ENCODE measurements at places on chromosomes 6 and 20. TPM values are rescaled to one million over a fixed set of nuclear protein-coding genes. Genes with fewer than 3 reads are reported as not detected.
A peak's percentile ranks its signal among the peaks of the same experiment; 100 is the strongest.

The BTN2A1 gene
- total RNA-seq, result 14.1 TPM

The SLC35D3 gene
- 0.36 TPM for total RNA-seq

DNA sequence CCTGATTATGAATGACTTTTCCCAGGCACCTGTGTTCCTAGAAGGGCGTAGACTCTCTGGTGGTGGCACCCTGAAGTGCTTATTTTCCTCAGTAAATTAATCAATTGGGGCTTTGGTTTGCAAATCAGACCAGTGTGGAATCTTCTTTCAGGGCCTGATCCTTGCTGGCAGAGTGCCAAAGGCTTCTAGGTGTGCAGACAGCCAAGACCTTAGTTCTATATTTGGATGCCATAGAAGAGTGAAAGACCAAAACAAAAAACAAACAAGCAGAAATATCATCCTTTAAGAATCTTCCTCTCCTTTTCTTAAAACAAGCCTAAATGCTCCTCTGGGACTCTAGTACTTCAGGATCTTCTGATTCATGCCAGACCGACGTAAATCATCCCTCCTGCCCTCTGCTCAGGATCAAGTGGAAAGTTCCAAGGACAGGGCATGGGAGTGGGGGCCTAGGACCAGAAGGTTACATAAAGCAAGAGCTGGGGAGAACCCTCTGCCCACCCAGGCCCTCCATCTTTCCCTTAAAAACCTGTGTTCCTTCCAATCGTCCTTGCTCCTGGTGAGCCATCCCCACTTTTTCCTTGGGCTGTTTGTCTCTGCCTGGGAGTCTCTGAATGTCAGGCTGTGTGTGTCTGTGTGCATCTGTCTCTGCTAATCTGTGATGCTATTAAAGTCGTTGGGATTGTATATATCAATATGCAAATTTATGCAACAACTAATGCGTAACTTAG lies 70.5 kb upstream of the MYLIP start:
- no peak for DNase-seq

The SLC17A3 gene
- total RNA-seq, result not detected

GRCh38 chr20:14832630-14833029 lies 495.2 kb upstream of the FLRT3 start:
- no peak for DNase-seq

DNA sequence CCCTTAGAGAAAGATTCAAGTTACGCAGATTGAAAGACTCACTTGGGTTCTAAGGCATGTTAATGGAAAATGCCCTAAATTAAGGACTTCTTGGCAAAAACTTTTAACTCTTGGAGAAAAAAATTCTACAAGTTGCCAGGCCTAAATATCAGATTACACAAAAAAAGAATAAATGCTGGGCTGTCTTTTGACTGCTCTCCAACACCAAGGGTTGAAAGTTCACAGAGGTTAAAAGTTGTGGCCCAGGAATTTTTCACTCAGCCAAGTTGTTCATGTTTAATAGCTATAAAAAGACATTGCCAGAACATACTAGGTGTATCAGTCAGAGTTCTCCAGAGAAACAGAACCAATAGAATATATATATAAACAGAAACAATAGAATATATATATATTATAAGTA lies 268.4 kb upstream of the PRND start:
- DNase-seq, result no peak

DNA sequence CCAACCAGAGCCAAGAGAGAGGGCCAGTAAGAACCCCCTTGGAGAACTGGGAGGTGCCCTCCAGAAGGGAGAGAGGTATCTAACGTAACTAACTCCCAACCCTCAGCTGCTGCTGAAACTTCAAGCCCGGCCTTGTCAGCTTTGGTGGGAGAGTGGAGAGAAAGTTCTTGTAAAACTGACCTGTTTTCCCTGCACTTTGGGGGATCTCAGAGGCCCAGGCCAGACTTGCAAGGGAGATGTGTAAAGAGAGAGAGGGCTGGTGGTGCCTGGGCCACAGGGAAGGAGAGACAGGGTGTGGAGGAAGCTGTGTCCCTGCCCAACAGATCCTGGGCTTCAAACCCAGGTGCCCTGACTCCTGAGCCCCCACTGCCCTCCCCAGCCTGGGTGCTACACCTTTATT lies 17.3 kb upstream of the IP6K3 start:
- DNase-seq, result no peak

GRCh38 chr6:70150521-70150920 lies 152.4 kb downstream of the COL9A1 start:
- peak; percentile 6 for DNase-seq

DNA sequence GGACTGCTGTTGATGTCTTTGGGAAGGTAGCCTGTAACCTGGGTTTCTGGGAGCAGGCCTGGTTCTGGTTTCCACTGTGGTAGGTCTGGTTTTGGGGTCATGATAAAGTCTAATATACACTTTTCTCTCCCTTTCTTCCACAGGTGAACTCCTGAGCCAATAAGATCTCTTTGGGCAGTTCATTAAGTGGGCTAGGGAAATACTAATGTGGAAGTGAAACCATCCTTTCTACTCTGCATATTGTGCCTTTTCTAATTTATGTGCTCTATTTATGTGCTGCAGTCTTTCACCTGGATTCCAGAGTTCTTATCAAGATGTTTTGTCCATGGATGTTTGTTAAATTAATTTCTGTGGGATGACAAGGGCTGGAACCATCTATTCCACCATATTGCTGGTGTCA lies 165.7 kb upstream of the PTPRK start:
- no peak for DNase-seq

DNA sequence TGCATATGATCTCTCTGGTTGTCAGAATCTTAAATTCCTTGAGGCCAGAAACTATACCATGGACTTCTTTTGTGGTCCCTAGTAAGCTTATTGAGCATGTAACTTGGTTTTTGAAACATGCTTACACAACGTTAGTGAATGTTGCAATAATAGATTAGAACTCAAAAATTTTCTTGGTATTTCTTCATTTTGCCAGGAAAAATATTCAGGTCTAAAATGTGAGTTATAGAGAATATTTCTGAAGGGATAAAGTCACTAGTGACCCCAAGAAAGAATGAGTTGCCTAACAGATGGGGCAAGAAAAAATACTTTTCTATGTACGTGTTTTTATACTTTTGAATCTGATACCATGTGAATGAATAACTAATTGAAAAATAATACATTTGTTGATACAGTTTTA lies 195.4 kb downstream of the TFAP2A start:
- no peak for DNase-seq

DNA sequence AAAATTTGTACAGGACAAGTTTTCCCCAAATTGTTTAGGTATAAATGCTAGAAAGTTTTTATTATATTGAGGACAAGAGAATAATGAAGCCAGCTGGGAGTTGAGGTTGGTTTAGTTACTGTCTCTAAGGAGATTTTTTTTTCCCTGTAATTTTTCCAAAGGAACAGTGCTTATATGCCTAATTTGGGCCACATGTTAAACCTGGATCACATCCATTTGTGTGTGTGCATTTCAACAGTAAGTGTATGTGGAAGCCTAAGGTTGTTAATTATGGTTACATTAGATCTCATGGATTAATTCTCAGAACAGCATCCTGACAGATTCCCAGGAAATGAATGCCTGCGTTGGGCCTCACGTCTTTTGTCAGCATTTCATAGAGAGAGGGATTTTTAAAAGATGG lies 4.5 kb downstream of the IGF2R start:
- no peak for DNase-seq

The GZF1 gene
- total RNA-seq, result 22.6 TPM

All from cerebellum (tissue), 4 donors.